ENCODE measurements at places on chromosomes 1 and 21.

- DNase-seq: no peak
Measured at GRCh38 chr1:214380396-214380795, 99.4 kb downstream of the SMYD2 start.

DNA sequence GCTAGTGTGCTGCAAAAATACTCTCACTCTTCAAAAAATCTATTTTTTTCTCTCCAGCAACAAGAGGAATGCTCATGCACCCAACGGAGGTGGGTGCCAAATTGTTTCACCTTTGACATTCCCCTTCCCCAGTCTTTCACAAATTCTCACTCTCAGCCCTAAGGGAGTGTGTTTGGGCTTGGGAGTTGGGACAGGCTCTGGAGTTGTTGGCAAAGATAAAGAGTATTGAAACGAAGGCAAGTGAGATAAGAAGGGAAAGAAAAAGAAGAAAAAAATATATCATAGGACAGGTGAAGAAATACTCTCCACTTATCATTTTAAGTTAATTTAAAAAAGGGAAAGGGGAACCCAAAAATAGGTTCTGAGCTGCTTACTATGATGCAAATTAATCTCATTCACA, 82.6 kb downstream of the UCHL5 start:
- DNase-seq: no peak

- DNase-seq: no peak
Measured at GRCh38 chr1:28526886-28527285, 21.0 kb downstream of the RCC1 start.

GRCh38 chr1:183806125-183806524, 1.2 kb downstream of the RGL1 start:
- no peak for DNase-seq

- no peak for DNase-seq
Measured at GRCh38 chr1:93581917-93582850, 99.5 kb downstream of the BCAR3 start.

DNA sequence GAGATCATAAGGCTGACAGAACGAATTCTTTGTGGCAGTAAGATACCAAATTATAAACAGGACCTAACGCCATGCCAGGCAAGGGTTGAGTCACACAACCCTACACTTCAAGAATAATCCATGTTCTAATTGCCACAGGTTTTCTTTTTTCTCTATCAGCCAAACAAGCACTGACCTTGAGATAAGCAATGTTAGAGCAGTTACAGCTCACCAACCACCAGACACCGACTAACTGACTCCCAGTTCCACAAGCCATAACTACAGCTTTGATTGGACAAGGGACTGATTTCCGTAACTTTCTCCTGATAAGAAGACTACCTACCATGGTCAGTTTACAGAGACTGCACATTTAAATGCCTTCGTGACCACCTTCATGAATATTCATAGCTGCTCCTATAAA, 149.6 kb downstream of the PTPRU start:
- DNase-seq: no peak

- no peak for DNase-seq
Measured at GRCh38 chr21:14889080-14889810, 175.6 kb downstream of the NRIP1 start.

DNA sequence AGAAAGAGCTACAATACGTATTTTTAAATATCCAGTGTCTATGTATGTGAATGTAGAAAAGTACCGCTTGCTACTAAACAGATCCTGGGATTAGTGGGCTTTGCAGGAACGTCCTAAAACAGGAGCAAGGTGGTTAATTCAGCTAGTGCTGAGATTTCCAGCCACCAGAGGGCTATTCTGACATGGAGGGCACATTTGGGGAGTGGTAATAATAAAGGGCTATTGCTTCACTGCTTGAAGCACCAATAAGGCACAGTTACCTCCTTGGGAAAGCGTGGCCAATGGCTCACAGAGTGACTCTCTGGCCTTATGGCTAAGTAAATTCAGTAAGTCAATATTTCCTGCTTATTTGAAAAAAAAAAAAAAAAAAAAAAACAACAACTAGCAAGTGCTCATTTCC, 152.4 kb downstream of the GABPA start:
- no peak for DNase-seq

- no peak for DNase-seq
Measured at GRCh38 chr1:57345916-57346315, 77.9 kb downstream of the DAB1 start.

GRCh38 chr1:151905070-151905442, 4.3 kb downstream of the THEM4 start:
- DNase-seq: no peak

- no peak for DNase-seq
Measured at GRCh38 chr21:33734818-33735217, 92.5 kb downstream of the ITSN1 start.

GRCh38 chr1:193142409-193142808, 20.6 kb downstream of the CDC73 start:
- no peak for DNase-seq

DNA sequence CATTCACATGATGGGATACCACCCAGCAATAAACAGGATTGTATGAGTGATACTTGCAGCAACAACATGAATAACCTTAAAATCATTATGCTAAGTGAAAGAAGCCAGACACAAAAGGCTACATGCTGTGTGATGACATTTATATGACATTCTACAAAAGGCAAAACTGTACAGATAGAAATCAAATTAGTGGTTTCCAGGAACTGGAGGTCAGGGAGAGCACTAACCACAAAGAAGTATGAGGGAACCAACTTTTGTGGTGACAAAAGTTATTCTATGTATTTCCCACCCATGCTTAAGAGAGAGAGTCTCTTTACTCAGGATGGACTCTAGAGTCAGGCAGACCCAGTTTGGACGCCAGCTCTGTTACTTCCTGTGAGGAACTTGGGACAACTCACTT, 364.5 kb upstream of the DAB1 start:
- DNase-seq: no peak

DNA sequence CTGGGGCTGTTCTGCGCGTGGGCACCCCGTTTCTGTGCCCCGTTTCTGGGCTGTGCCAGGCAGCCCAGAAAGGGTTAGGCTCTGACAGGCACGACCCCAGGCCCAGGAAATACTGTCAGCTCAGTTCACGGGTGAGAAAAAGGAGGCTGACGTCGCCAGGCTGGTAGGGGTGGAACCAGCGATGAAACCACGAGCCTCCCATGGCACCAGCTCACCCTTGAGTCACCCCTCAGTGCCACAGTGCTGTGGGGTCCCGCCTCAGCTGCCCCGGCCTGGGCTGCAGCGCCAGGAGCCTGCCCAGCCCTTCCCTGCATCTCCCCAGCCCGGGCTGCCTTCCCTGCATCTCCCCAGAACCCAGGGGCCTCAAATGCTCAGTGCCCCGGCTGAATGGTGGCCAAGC, 11.5 kb downstream of the MEGF6 start:
- DNase-seq: no peak

DNA sequence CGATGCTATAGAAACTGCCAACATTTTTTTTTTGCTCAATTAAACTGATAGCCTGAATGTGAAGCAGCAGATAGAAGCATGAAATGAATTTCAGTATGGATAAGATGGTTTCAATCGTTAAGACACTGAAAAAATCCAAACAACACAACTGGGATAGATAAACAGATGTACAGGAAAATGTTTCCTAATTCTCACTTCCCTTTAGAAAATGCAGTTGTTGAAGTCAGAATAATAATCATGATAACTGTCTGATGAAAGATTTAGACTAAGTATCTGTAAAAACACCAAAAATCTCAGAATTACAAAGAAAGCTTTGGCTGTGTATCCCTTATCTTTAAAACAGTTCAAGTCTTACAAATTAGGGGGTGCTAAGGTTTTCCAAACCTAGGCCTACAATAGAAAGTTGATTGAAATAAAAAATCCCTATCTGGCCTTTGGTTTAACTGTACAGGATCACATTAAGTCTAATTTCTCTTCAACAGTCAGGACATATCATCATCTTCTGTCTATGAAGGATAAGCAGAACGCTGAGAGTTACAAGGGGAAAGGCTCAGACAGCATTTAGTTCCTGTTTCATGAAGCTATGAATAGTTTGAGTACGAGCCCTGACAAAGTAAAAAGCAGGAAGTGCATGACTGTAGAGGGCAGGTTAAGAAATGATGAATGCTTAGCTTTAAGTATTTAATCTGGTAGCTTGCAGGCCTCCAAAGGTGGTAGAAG, 203.2 kb downstream of the APP start:
- DNase-seq: no peak

DNA sequence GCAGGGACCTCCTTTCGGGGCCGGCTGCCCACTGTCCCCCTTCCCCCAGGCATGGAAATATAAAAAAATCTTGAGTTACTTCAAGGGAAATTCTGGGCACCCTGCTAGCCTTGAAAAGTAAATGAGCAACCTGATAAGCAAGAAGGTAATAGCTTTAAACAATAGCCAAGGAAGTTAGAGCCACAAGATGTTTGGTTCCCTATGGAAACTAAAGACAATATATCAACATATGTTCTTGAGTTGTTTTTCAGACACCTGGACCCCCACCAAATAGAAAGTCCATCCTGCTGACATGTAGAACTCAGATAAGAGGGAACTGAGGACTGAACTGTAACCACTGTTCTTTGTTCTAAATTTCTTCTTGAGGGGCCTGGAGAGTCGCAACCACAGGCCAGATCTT, 19.3 kb upstream of the SLC35A3 start:
- no peak for DNase-seq

DNA sequence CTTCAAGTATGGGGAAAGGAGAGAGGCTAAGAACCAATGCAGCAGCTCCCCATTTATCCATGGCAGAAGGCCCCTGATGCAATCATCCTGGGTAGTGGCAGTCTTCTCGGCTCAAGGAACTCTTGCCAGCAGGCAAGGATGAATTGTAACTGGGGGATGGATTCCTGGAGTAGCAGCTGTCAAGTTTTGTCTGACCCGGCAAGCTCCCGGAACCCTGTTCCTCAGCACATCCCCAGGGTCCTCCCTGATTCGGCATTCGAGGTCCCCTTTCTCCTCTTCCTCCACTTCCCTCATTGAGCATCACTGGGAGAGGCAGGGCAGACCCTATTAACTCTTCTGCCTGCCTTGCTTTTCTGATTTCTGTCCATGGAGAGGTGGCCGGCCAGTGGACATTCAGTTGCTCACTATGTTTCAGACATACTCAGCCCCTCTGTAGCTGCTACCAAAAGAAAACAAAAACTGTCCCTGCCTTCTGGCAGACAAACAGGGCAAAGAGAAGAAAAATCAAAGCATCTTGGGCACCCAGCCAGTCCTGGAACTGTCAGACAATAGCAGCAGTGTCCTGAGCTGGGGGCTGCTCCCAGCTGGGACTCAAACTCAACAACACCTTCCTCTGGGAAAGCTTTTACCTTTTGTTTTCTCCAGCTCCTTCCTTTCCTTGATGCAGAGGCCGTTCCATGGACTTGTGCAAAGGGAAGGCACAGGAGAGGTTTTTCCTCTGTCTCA, 5.6 kb upstream of the PTCH2 start:
- no peak for DNase-seq

DNA sequence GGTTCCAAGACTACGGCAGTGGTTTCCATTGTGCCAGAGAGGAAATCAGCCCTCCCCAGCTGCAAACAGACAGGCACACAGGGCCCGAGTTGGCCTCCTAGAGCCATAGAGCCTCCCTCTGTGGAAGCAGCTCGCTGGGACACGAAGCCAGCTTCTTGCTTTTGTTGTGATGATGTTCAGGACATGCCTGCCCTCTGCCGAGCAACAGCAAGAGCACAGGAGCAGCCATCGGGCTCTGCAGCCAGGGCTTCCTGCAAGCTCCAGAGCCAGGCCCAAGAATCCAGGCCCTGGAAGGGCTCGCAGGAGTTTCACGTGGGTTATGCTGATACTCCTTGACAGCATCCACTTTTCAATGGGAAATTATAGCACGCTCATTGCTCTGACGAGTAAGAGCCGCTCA, 18.5 kb downstream of the NPHP4 start:
- no peak for DNase-seq

- DNase-seq: no peak
Measured at GRCh38 chr1:200039849-200040474, 12.5 kb downstream of the NR5A2 start.

GRCh38 chr1:239545466-239545865, 159.1 kb downstream of the CHRM3 start:
- no peak for DNase-seq

GRCh38 chr1:929712-930632, 6.2 kb downstream of the SAMD11 start:
- no peak for DNase-seq

- DNase-seq: no peak
Measured at GRCh38 chr1:44408632-44409602, 3.9 kb downstream of the RNF220 start.

GRCh38 chr1:152109998-152110294, 5.3 kb downstream of the TCHH start:
- no peak for DNase-seq

- DNase-seq: peak; percentile 92
Measured at GRCh38 chr1:32073299-32074229, 825 bp downstream of the TMEM39B start.

DNA sequence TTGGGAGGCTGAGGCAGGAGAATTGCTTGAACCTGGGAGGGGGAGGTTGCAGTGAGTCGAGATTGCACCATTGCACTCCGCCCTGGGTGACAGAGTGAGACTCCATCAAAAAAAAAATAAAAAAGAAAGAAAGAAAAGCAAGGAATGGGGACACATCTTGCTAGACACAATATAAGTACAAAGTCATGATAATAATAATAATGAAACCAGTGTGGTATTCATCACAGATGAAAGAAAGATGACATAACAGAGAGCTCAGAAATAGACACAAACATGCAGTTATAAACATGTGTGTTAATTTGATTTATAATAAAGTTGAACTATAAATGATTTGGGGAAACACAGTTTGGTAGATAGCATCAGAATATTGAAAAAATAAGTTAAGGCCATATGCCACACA, 264.1 kb downstream of the SRGAP2C start:
- no peak for DNase-seq

- no peak for DNase-seq
Measured at GRCh38 chr1:161706482-161707347, at the start of gene FCRLA. FCRLA (plus strand) TSS chr1:161707229; CDS start chr1:161707265, 36 bp downstream.

- no peak for DNase-seq
Measured at GRCh38 chr1:182552527-182552926, 36.5 kb downstream of the RNASEL start.

DNA sequence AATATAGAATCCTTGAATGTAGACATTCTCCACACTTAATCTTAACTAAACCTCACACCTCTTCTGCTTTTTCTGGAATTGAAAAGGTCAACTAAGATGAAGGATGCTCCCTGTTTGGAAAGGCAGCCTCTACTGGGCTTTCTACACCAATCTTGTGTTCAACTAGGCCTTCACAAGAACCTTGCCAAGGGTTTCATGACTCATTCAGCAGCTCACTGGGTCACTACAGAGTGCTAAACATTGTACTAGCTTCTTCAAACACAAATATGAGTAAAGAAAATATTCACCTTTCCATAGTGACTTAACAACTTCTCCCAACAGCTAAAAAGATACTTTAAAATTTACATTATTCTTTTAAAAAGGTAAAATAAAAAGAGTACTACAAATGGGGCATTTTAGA, 135.3 kb upstream of the PRMT6 start:
- DNase-seq: no peak

- peak; percentile 76 for DNase-seq
Measured at GRCh38 chr1:222618001-222618879, at the start of gene MIA3. MIA3 (plus strand) TSS chr1:222618097; CDS start chr1:222618111, 14 bp downstream.

All from uterus (tissue), 4 donors.